Cortex of kidney (tissue), 1 donor: ENCODE measurements at places on chromosomes 3 and 15.

DNA sequence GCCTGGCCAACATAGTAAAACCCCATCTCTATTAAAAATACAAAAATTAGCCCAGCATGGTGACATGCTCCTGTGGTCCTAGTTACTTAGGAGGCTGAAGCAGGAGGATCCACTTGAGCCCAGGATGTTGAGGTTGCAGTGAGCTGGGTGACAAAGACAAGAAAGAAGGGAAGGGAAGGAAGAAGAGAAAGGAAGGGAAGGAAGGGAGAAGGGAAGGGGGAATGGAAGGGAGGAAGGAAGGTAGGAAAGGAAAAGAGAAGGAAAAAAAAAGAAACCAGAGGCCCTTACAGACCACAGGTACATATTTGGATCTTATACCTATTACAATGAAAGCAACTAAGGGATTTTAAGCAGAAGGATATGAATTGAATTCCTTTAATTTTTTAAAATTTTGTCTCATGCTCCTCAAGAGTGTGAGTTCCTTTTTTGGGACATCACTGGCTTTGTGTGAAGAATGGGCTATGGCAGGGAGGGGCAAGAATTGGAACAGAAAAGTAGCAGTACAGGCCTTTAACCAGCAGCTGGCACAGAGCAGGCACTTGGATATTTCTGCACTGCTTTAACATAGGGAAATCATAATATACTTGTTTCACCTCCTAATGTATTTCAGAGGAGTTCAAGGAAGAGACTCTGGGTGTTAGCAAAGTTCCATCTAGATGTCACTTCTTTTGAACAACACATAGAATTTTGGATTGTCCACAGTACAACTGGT is 7.9 kb downstream of the RAB27A start:
- DNase-seq, result no peak

- no peak for DNase-seq
Observed at GRCh38 chr3:76365275-76365674, 579.9 kb upstream of the ZNF717 start.

DNA sequence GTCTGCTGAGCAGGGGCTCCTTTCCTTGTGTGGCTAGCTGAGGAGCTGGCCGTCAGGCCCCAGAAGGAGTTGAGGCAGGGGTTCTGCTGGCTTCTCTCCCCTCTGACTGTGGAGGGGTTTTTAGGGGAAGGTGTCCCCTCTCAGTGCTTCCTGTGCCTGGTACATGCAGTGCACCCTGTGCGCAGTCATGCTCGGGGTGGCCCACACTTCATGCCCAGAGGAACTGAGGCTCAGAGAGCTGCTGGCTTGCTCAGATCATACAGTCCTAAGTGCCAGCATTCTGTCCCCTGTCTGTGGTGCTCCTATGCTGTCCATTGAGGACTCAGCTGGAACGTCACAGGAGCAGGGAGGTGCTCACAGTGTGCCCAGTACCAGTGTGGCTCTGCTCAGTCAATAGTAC is 67.9 kb upstream of the PLXNA1 start:
- no peak for DNase-seq

DNA sequence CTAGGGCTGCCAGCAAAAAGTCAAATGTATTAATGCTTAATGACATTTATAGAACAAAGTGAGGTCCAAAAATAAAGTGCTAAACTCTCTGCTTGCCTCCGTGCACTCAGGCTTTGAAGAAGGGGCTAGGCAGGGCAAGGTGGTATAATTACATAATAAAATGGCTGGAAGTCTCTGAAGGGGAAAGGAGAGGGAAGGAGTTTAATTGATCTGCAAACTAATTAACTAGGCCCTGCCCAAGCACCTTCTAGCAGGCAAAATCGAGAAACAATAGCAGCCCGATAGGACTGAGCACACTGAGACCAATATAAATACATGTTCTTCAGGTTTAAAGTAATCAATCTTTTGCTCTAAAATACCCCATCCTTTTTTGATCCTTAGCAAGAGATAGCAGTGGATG is 13.0 kb downstream of the DIS3L start:
- DNase-seq, result no peak

DNA sequence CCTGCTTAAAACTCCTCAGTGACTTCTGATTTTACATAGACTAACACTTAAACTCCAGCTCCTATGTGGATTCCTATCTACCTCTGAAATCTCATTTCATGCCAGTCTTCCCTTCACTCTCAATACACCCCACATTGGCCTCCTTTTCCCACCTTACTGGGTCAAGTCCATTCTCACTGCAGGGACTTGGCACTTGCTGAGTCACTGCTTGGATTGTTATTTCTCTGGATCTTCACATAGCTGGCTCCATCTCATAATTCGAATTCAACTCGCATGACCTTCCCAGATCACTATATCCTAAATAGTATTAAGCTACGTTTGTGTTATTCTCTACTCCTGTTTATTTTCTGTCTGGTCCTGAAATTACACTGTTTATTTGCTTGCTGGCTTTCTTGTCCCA is 59.6 kb upstream of the FRMD4B start:
- DNase-seq, result no peak

- no peak for DNase-seq
Observed at GRCh38 chr3:7999384-7999783, 502.2 kb upstream of the LMCD1 start.
